Central memory CD8-positive, alpha-beta T cell (primary cell): ENCODE measurements at places on chromosomes 11 and 22.

DNA sequence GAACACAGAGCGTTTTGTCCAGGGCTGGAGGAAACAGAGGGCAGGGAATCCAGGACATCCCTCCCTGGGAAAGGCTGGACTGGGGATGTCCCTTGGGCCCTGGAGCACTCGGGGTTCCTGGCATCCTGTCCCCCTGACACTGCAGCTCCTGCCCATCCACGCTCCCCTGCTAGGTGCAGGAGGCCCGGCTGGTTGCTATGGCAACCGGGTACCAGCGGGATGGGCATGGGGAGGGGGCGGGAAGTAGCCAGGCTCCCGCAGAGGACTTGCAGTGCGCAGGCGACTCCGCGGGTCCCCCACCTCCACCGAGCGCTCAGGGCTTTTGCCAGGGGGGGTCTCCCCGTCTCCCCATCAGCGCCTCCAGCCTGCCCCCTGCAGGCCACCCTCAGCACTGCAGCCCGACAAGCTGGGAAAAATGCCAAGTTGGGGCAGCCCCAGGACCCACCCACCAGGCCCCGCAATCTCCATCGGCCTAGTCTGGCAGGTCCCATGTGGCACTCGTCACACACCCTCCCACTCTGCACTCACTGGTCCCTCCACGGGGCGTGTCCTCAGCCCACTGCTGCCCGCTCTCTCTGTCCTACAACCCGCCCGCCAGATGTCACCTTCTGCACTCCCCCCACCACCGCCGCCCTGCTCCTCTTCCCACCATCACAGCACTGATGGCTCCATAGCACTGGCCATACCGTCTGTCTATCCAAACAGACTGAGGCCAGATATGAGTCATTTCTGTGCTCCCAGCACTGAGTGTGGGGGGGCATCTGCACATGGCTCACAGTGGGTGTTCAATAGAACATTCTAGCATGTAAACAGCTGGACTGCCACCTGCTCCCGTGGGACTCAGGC is 31.5 kb downstream of the KIAA0930 start:
- H3K4me1 ChIP-seq = peaks cover 17% of the 10 kb centered on the region
- H3K27me3 ChIP-seq = no peaks in the 10 kb centered on the region
- H3K27ac ChIP-seq = no peak overlapping the region
- H3K4me3 ChIP-seq = no peak overlapping the region
- peak; percentile 20 for DNase-seq

- no peak for DNase-seq
- peaks cover 2% of the 10 kb centered on the region for H3K36me3 ChIP-seq
- peaks cover 68% of the 10 kb centered on the region for H3K27me3 ChIP-seq
Observed at GRCh38 chr11:33634291-33634834, 66.3 kb downstream of the C11orf91 start.

DNA sequence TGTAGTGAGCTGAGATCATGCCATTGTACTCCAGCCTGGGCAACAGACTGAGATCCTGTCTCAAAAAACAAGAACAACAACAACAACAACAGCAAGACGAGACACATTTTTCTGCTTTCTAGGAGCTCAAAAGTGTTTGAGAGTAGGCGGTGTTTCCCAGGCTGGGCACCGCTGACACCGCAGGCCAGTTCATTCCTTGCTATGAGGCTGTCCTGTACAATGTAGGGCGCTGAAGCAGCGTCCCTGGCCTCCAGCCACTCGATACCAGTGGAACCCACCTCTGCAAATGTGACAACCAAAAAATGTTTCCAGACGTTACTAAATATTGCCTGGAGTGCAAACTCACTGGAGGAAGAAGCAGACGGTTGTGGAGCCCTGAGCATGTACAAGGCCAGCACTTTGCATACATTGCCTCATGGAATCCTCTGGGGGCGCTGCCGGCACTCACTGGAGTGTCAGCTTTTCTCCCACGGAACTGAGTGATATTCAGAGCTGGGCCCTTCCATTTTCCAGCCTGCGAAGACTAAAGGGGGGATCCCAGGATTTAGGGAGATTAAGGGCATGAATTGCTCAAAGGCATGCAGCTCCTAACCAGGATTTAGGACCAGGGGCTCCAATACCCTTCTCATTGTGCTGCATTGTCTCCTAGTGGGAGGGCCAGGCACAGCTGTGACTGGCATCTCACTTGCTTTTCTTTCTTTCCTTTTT is 5.8 kb upstream of the MIEF1 start:
- peaks cover 12% of the 10 kb centered on the region for H3K4me1 ChIP-seq
- no peak overlapping the region for H3K4me3 ChIP-seq
- no peaks in the 10 kb centered on the region for H3K27me3 ChIP-seq
- no peak for DNase-seq
- no peak overlapping the region for H3K27ac ChIP-seq
- peaks cover under 1% of the 10 kb centered on the region for H3K36me3 ChIP-seq

- no peak for DNase-seq
- no peaks in the 10 kb centered on the region for H3K36me3 ChIP-seq
- H3K27ac ChIP-seq = peak overlapping the region; percentile 7
- H3K4me3 ChIP-seq = no peak overlapping the region
Observed at GRCh38 chr11:128405714-128406662, 181.4 kb downstream of the ETS1 start.

GRCh38 chr11:9136741-9137140 is 45.3 kb upstream of the SCUBE2 start:
- H3K4me1 ChIP-seq = peaks cover 15% of the 10 kb centered on the region
- no peaks in the 10 kb centered on the region for H3K27me3 ChIP-seq
- peaks cover 15% of the 10 kb centered on the region for H3K36me3 ChIP-seq
- H3K4me3 ChIP-seq = no peak overlapping the region
- DNase-seq = no peak

DNA sequence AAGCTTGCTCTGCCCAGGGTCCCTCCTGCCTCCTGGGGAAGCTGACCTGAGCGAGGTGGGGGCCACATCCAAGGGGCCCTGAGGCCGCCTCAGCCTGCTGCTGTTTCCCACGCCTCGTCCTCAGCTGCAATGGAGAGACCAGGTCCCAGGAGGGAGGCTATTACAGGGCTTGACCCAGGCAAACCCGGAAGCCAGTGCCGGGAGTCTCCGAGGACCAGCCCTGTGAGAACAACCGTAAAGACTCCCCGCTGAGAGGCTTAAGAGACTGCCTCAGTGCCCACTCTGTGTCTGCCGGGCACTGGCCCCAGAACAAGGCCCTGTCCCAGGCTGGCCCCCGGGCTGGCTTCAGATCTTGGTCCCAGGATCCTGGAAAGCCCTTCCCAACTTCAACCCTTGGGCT is 124.3 kb upstream of the FGF3 start:
- H3K36me3 ChIP-seq = no peaks in the 10 kb centered on the region
- H3K4me3 ChIP-seq = no peak overlapping the region
- H3K4me1 ChIP-seq = no peaks in the 10 kb centered on the region
- H3K27me3 ChIP-seq = peaks cover 39% of the 10 kb centered on the region
- H3K27ac ChIP-seq = no peak overlapping the region

DNA sequence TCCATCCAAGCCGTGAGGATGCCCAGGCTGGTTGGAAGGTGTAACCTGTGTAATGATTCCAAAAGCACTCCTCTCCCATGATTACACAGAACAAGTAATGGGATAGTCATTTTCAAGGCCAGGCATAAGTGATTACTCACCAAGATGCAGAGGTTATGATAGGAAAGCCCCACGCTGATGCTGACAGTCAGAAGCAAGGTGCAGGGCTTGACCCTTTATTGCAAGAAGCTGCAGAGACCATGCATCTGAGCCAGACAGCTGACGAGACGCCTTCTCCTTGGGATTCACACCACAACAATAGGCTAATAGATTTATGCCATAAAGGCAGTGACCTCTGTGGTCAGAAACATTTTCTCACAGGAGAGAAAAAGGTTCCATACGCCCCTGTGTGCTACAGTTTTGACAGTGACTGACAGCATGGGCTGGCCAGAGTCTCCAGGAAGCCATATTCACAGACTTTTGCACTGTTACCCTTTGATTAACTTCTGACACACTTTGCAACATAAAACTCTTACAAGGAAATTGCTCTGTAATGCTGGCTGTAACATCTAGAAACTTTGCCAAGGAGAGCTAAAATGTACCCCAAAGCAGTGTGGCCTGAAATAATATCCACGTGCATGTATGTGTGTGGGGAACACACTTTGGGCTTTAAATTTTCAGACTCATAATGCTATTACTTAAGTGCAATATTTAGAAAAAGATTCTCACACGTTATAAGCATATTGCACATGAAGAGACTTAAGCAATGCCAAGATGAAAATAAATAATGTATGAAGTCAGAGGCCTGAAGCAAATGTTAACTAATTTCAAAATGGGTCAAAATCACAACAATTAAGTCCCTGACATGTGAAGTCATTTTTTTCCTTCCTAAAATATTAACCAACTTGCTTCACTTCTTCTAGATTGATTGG is 1079.0 kb upstream of the TENM4 start:
- no peaks in the 10 kb centered on the region for H3K36me3 ChIP-seq
- no peak overlapping the region for H3K27ac ChIP-seq
- no peaks in the 10 kb centered on the region for H3K27me3 ChIP-seq
- no peak overlapping the region for H3K4me3 ChIP-seq
